Mammary microvascular endothelial cell (primary cell): ENCODE measurements at places on chromosomes 12 and 14. TPM values are rescaled to one million over a fixed set of nuclear protein-coding genes. Genes with fewer than 3 reads are reported as not detected.

Gene RAN
- total RNA-seq = 503 and 529 TPM in 2 replicates

Gene RHOJ
- 20.3 and 24.3 TPM in 2 replicates for total RNA-seq

Gene C3AR1
- total RNA-seq = 0.20 and 0.30 TPM in 2 replicates

Gene TAS2R31
- 0.15 TPM in 1 of 2 replicates, not detected in the other for total RNA-seq

Gene WNT1
- not detected in 2 replicates for total RNA-seq

Gene NAV3
- 15.5 and 18.6 TPM in 2 replicates for total RNA-seq

Gene ATL1
- 5.1 and 6.4 TPM in 2 replicates for total RNA-seq

Gene WSCD2
- total RNA-seq = not detected in 2 replicates

Gene USP44
- 0.44 and 0.60 TPM in 2 replicates for total RNA-seq

Gene TAS2R43
- total RNA-seq = 0.53 TPM in 1 of 2 replicates, not detected in the other

Gene SLC39A5
- not detected in 2 replicates for total RNA-seq

Gene SDR9C7
- not detected in 2 replicates for total RNA-seq

Gene SLCO1B1
- not detected in 2 replicates for total RNA-seq

Gene KLRC1
- total RNA-seq = not detected in 2 replicates

Gene LMNTD1
- 0.07 TPM in 1 of 2 replicates, not detected in the other for total RNA-seq
